ENCODE measurements at places on chromosomes 11 and 22.

- DNase-seq = no peak
Measured at GRCh38 chr11:34036456-34036855, 15.1 kb upstream of the CAPRIN1 start.

GRCh38 chr11:12717851-12718291, 43.6 kb downstream of the TEAD1 start:
- peak; percentile 14 for DNase-seq

GRCh38 chr11:35135222-35135621, 3.7 kb upstream of the CD44 start:
- DNase-seq = no peak

- no peak for DNase-seq
Measured at GRCh38 chr11:60914633-60915247, 782 bp downstream of the TMEM109 start.

- DNase-seq = peak; percentile 6
Measured at GRCh38 chr22:37906364-37907008, 389 bp downstream of the MICALL1 start.

DNA sequence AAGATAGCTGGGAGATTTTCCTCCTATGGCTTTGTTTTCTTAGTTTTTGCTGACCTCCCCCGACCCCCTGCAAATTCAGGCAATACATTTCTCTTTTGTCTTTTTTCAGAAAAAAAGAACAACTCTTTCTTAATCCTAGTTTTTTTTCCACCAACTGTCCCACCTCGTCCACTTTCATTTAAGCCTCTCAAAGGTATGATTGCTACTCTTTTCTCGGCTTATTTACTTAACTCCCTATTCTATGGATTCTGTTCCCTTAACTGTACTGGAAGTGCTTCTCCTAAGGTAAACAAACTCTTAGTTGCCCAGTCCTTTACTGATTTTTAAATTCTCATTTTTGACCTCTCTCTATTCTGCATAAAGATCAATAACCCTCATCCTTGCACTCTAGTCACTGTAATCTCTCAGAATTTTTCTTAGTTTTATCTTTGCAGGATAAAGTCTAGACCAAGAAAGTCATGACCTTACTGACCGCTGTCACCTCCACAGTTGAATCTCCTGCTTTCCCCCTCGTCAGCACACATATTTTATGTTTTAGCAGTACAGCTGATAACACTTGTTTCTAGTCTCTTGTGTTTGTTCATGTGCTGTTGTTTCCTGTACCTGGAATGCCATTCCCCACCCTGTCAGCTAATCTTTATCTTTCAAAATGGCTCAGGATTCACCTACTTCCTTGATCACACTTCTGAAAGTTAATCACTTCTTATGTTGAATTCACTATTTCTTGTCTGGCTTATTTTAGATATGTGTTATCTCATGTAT, 14.9 kb downstream of the TBCEL start:
- no peak for DNase-seq

DNA sequence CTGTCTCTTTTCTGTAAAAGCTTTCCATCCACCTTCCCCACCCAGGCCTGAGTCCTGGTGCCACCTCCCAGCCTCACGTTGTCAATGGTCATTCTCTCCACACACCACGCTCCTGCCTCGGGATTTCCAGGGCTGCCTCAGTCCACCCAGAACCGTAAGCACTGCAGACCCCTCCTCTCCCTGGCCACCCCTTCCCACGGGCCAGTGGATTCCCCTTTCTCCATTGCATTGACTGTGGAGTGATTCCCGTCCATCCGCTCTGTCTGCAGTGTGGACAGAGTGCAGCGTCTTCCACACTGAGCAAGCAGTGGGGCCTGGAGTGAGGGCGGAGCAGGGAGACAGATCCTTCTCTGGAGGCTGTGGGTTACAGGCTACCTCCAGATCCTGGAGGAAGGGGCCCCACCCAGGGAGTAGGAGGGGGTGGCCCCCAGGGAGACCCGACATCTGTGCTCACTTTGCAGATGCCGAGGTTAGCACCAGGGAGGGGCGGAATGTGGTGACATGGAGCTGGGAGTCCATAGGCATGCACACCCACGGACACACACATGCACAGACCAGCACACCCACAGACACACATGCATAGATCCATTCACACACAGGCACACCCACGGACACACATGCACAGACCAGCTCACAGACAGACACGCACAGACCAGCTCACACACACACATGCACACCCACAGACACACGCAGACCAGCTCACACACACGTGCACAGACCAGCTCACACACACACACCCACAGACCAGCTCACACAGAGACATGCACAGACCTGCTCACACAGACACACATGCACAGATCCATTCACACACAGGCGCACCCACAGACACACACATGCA, 109.6 kb upstream of the B3GAT1 start:
- no peak for DNase-seq

- DNase-seq = no peak
Measured at GRCh38 chr22:36204001-36204631, 2.5 kb upstream of the APOL4 start.
